NCI-H82 (cell line): ENCODE measurements at places on chromosomes 16 and 17.

GRCh38 chr17:61371179-61371578 is 28.5 kb upstream of the TBX2 start:
- no peak for DNase-seq

- DNase-seq: no peak
Measured at GRCh38 chr16:16190546-16190945, 32.7 kb downstream of the ABCC6 start.

- no peak for DNase-seq
Measured at GRCh38 chr17:64007838-64008282, 9.7 kb downstream of the PRR29 start.

DNA sequence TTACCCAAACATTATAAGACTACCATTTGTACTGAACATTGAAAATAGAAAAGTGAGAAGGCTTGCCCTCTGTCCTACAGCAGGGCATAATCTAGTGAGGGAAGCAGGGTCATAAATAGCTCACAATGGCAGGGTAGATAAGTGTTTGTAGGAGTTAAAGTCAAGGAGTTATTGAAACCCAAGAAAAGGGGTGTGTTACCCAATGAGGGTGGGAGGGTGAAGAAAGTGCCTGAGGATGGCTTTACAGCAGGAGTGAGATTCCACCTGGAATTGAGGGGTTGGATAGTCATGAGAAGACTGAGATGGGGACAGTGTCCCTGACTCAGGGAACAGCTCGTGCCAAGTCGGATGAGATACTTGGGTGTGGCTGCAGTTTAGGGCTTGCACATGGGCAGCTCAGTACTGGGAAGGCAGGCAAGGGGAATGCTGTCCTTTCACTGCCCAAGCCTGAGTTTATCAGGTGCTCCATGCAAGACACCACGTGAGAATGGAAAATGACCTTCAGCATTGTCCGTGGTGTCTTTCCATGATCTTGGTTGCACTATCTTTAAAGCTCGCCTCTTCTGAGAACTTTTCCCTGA is 393.2 kb upstream of the MAF start:
- DNase-seq: no peak

DNA sequence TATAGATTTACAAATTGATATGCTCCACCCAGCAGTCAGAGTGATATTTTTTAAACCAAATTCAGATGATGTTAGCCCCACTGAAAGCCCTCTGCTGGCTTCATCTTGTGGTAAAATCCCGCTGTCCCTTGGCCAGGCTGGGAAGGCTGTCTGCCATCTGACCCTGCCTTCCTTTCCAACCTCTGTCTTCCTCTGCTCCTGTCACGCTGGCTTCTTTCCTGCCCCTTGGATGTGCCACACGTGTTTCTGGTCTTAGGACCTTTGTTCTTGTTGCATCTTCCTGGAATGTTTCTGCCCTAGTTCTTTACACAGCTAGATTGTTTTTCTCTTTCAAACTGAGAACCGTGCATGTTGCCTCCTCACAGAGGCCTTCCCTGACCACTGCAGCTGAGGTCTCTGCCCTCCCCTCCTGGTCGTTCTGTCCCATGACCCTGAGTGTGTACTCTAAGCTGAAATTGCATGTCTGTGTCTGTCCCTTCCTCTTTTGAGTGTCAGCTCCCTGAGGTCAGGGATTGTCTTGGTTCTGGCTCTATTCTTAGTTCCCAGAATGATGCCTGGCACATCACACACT is 11.4 kb downstream of the NT5M start:
- no peak for DNase-seq

DNA sequence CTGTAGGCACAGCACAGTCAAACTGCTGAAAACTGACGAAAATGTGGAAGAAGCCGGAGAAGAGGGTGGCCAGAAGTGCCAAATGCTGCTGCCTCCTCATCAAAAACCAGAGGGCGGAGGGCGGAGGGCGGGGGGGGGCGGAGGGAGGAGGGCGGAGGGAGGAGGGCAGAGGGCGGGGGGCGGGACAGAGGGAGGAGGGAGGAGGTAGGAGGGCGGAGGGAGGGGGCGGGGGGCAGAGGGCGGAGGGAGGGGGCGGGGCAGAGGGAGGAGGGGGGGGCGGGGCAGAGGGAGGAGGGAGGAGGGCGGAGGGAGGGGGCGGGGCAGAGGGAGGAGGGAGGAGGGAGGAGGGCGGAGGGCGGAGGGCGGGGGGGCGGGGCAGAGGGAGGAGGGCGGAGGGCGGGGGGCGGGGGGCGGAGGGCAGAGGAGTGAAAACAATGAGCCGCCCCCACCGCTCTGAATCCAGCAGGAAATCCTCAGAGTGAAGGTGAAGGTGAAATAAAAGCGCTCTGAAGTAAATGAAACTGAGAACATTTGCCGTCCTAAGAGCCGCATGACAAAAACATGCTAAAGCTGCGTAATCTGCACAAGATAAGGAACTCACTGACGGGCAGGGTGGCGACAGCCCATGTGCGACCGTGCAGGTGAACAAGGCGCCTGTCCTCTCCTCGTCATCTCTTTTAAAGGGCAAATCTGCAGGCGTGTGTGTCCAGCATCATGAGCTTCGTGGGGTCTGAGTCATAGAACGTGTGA is 22.6 kb upstream of the CBFA2T3 start:
- no peak for DNase-seq

GRCh38 chr17:427327-427726 is 74.7 kb upstream of the RPH3AL start:
- no peak for DNase-seq

- no peak for DNase-seq
Measured at GRCh38 chr17:30005709-30006320, 64.4 kb downstream of the EFCAB5 start.

DNA sequence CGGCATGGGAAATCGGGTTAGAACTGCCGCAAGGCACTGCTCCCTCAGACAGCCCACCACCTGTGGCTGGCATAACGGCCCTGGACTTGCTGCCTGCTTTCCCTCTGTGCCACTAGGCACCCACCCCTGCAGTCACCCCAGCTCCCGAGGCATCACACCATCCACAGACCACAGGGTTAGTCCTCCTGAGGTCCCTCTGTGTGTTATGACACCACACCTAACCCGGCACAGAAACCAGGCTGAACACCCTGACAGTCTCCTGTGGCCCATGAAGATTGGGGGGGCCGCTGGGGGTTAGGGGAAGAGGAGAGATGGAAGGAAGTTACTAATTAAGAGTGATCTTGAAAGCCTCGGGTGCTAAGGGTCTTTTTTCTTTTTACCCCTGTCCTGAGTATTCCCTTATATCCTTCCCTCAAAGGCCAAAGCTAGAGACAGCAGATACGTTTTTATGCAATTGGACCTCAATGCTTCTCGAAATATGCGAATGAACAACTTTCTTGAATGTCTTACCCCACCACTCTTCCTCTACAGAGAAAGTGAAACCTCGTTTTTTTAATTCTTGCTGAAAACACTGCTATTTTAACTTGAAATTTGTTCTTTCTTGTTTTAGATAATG is 7.0 kb downstream of the CYTH1 start:
- DNase-seq: no peak

DNA sequence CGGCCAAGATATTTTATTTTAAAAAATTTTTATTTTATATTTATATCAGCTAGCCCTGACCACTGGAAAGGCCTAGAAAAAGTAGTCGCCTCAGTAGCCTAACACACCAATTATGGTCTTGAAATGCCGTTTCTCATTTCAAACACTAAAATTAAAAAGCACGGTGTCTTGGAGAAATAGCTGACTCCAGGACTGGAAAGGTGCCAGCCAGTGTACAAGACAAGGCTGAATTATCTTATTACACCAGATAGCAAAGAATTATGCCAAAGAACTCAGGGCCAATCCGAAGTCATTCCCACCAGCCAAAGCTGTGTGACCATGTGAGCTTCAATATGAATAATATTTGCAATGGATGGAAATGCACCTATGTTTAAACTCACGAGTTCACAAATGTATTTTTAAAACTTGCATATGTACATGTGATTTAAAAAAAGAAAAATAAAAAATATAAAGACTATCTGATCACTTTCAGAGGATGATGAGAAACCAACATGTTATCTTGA is 19.9 kb upstream of the ATP2C2 start:
- no peak for DNase-seq

DNA sequence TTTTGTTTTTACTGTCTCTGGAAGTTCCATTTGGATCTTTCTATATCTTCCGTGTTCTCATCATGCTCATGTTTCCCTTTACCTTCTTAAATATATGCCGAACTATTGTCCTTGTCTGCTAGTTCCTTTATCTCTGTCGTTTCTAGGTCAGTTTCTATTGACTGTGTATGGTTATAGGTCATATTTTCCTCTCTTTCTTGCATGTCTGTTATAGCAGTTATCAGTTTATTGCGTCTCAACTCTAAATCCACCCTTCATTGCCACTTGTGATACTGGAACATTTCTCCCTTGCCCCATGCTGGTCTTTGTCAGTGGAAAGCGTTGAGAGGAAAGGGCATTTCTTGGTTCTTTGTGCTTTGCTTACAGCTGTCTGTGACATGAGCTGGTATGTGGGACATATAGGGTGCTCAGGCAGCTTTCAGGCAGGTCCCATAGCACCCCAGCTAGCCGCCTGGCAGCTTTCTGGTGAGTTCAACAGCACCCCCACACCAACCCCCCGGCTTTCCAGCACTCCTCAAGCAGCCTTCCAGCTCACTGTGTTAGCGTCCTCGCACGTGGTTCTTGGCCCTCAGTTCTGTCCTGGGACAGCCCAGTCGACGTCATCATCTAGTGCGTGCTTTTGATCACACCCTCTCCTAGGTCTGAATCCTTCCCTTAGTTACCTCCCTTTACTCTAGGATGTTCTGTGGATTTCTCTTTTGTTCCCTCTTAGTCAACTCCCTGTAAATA is 15.4 kb upstream of the DNASE1 start:
- DNase-seq: no peak
